ENCODE measurements at places on chromosomes 7 and 10. TPM values are rescaled to one million over a fixed set of nuclear protein-coding genes. Genes with fewer than 3 reads are reported as not detected.

The ARHGEF35 gene
- 6.5 TPM for total RNA-seq

GRCh38 chr10:124837687-124838086 lies 36.1 kb downstream of the ABRAXAS2 start:
- no peak for DNase-seq

- no peak for DNase-seq
Observed at GRCh38 chr10:78307576-78307975, 273.9 kb downstream of the RPS24 start.

DNA sequence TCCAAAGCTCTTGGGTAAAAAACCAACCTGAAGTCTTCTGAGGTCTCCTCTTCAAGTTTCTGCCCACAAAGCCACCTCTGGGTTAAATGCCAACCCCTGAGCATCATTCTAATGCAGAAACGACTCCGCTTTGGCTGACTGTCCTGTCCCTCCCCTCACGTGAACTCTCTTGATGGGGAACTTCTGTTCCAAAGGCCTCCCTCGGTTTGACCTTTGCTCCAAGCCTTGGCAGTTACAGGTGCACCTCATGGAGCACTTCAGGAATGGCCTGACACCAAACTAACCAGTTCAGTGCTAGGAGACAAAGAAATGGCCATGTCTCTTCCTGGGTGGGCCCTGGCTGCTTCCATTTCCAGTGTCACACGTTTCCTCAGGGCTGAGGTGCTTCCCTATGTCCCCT lies 20.0 kb downstream of the CAMK2G start:
- DNase-seq = no peak

GRCh38 chr7:159113056-159113455 lies 31.6 kb downstream of the VIPR2 start:
- no peak for DNase-seq

The MYL10 gene
- 0.63 TPM for total RNA-seq

DNA sequence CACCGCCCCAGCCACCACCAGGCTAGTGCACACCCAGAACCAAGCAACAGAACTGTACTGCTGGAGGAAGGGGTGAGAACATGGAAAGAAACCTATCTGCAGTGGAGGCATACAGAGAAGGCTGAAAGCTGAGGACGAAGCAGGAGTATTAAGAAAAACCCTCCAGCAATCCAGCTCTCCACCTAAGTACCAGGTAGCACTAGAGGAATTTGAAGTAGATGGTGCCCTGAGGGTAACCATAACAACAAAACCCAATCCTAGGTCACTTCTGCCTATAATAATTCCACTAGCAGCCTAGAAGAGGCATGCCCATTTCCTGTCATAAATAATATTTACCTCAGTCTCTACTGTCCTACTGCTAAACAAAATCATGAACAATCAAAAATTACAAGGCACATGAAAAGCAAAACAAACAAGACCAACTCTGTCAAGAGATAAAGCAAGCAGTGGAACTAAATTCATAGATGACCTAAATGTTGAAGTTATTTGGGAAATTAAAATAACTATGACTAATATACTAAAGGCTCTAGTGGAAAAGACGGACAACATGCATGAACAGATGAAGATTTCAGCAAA lies 51.1 kb downstream of the HYCC1 start:
- no peak for DNase-seq

The FAM237B gene
- not detected for total RNA-seq

The TUBB8 gene
- not detected for total RNA-seq

DNA sequence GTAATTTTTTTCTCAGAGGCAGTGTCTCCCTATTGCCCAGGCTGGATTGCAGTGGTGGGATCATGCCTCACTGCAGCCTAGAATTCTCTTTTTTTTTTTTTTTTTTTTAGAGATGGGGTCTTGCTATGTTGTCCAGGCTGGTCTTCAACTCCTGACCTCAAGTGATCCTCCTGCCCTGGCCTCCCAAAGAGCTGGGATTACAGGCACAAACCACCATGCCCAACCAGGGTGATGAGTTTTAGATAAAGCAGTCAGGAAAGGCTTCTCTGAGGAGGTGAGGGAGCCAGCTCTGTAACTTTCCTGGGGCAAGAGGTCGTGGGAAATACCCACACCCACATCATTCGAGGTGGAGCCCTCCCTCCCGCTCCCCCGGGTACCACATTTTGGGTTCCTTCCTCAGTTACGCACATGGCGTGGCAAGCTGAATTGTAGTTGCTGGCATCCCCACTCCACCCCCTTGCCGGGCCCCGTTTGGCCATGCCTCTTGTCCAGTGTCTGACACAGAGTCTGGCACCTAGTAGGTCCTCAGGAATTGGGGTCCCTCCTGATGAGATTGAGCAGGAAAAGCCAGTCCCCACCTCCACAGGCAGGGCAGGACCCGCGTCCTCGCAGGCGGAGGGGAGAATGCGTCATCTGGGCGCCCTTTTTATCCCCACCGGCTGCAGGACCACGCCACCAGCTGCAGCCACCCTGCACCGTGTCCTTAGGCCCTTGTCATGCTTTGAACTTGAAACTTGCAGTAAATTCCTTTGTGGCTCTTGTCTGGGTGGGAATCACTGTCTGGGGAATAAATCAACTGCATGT lies 43.4 kb downstream of the CLIP2 start:
- DNase-seq = no peak

The CYP3A7 gene
- 0.21 TPM for total RNA-seq

- DNase-seq = peak; percentile 8
Observed at GRCh38 chr10:64396105-64396708, 875.0 kb downstream of the REEP3 start.

The HHEX gene
- total RNA-seq = 6.7 TPM

DNA sequence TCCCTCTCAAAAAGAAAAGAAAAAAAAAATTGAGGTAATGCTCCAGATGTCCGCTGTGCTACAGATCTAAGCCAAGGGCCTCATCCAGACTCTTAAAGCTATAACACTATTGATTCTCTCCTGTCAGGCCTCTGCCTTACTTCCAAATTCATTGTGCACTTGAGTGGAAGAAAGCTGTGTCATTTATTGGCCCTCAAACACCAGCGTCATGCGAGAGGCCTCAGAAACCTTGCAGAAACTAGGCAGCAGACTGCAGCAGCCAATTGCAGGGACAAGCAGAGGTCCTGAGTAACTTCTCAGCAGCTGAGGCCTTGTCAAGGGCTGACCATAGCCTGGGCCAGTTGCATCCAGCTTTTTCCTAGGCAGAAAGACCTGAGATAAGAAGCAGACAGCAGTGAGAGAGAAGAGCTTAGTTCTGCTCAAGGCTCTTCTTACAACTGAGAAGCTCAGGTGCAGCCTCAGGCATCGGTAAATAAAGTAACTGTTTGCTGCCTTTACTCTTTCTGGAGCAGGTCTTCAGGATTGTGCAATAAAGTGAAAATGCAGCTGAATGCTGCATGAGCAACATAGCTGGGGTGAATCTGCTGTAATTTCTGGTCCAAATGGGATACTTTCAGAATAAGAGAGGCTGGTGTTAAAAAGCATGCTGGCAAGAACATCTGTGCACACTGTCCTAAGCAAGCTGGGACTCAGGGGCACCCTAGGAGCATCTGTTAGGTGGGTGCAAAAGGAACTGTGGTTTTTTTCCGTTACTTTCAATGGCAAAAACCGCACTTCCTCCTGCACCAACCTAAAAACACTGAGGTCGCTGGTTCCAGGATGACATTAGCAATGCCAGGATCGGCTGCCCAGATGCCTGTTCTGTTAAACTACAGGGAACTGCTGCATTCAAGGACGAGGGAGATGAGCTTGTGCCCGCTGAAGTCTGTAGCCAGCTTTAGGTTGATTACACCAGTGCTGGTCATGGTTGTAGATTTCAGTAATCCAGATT lies 181.8 kb upstream of the PFKP start:
- no peak for DNase-seq

GRCh38 chr7:92717993-92718716 lies 118.2 kb downstream of the CDK6 start:
- DNase-seq = no peak

The GGCT gene
- total RNA-seq = 33.6 TPM

DNA sequence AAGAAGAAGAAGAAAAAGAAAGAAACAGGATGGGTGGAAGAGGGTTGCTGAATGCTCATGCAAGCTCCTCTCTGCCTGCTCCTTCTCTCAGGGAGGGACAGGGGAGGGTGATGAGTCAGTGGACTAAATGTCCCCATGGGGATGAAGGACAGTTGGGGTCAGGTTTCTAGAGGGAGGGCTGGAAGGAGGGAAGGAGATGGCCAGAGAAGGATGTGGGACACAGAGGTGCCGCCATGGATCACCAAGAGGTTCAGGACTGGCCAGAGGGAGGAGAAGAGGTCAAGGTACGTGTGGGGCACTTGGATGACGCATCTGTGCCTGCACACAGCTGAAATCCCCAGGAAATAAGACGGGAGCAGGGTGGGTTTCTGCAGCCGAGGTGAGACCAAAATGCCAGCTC lies 88.9 kb upstream of the GTF2I start:
- DNase-seq = no peak

GRCh38 chr10:17989908-17990767 lies 38.4 kb downstream of the SLC39A12 start:
- DNase-seq = no peak

DNA sequence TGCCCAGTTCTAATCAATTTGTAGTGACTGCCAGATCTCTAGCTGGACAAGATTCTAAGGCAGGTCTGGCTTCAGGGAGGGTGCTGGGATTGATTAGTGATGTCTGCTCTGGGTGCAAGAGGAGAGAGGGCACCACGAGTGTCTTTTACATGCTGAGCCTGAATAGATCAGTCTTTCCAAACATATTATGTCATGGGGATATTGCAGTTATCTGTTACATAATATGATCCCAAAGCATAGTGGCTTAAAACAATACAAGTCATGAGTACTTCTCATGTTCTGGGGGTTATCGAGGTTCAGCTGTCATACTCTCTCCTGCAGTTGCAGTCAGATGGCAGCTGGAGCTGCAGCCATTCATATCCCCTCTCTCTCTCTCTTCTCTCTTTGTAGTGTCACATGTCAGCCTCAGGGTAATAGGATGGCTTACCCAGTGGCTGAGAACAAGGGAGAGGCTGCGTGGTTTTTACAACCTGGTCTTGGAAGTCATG lies 26.0 kb downstream of the SLC29A3 start:
- no peak for DNase-seq

DNA sequence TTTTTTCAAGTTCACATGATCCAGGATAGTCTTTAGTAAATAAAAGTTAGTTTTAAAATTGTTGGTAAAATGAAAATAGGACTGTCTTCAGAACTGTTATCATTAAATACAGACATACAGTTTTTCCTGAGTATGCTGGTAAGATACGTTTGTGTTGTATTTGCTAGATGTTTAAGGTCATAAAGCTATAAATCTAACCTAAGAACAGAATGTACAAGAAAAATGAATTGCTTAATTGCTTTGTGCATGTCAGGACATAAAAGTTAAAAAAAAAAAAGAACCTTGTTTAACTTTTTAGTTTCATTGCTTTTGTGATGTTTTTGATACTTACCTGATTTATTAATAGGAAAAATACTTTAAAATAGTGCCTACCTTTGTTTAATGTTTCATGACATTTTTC lies 29.2 kb upstream of the CLDN4 start:
- no peak for DNase-seq

GRCh38 chr10:110162741-110163145 lies 44.7 kb upstream of the MXI1 start:
- no peak for DNase-seq

The TMEM236 gene
- total RNA-seq = 1.2 TPM

The PRKAR2B gene
- 60.1 TPM for total RNA-seq

GRCh38 chr10:110493832-110494426 lies 3.8 kb upstream of the DUSP5 start:
- DNase-seq = no peak

DNA sequence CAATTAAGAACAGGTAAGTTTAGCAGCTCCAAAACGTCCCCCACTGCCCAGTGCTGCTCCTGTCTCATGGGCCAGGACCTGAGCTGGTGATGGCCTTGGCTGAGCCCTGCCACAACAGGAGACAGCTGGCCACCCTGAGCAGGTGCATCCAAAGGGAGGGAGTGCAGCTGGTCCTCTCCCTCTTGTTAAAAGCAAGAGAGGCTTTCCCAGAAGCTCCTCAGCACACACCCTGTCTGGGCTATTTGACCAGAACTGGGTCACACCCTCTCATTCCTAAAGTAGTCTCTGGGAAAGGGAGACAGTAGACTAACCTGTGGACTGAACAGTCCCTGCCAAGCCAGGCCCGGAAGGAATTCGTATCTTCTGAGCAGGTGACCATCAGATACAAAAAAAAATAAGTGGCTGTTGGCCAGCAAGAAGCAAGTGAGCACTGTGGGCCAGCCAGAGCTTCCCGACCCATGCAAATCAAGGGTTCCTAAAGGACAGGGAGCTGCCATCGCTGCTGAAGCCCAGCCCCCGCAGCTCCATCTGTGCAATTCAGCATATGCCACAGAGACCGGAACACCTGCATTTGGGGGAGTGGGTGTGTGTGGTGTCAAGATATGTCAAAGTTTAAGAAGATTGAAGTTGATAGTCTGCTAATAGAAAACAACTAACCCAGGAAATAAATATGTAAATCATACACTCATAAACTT lies 2.1 kb upstream of the TMEM72 start:
- no peak for DNase-seq

DNA sequence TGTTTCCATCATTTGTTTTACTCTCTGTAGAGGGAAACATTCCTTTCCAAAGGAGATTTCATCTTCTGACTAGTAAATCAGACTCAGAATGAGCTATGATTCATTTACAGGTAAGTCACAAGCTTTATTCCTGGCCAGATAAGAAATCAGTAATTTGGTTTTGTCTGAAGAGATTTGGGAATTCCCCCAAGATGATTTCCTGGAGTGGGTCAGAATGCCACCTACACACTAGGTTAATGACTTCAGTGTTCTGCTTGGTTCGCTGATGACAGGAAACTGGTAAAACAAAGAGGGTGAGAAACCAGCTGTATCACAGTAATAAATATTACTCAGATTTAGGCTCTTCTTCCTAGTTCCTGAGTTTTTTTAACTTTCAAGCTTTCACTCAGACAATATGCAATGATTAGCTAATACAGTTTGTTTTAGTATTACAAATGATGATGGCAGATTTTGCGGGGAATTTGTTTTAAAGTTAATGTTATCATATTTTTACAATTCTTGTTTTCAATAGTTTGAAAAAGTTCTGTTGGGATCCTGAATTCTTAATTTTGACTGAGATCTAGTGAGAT lies 8.3 kb upstream of the ASZ1 start:
- DNase-seq = no peak

The ELAPOR2 gene
- 14.6 TPM for total RNA-seq

The TMEM26 gene
- 11.7 TPM for total RNA-seq

- no peak for DNase-seq
Observed at GRCh38 chr7:1455955-1456354, 3.3 kb downstream of the MICALL2 start.

Measured in urinary bladder (tissue), 4 donors.